ENCODE measurements at places on chromosomes 3 and 15.

GRCh38 chr3:111252779-111253178, 181.2 kb downstream of the NECTIN3 start:
- no peak for ATAC-seq

DNA sequence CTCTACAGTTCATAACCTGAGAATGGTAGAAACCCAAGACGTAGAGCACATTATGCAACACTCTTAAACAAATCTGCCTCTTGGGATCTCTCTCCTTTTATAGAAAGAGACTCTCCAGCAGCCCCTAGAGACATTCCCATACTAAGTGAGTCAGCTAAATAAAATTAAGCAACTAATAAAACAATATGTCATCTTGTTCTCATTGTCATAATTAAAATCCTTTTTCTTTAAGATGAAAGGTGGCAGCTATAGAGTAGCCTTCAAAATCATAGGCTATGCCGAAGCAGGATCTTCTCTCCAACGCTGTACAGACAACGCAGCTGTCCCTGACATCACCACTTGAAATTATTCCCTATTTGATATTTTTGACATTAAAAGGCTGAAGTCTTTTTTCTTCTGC, 790.0 kb downstream of the FHIT start:
- peak; percentile 56 for ATAC-seq

- no peak for ATAC-seq
Measured at GRCh38 chr3:30354513-30354912, 251.9 kb upstream of the TGFBR2 start.

DNA sequence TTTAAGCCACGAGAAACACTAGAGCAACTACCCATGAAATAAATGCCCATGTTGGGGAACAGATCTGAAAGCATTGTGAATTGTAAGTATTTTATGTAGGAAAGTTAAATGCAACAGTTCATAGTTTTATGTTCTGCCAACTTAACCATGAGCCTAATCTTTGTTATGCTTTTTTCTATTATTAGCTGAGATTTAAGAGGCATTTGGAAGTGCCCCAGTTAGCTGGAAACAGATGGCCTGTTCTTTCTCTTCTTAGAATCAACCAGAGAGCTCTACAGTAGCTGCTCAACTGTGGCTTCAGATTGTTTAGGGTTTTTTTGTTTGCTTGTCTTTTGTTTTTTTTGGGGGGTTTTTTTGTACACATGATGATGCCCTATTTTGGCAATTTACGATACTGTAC, 284.4 kb downstream of the KCNH8 start:
- no peak for ATAC-seq

DNA sequence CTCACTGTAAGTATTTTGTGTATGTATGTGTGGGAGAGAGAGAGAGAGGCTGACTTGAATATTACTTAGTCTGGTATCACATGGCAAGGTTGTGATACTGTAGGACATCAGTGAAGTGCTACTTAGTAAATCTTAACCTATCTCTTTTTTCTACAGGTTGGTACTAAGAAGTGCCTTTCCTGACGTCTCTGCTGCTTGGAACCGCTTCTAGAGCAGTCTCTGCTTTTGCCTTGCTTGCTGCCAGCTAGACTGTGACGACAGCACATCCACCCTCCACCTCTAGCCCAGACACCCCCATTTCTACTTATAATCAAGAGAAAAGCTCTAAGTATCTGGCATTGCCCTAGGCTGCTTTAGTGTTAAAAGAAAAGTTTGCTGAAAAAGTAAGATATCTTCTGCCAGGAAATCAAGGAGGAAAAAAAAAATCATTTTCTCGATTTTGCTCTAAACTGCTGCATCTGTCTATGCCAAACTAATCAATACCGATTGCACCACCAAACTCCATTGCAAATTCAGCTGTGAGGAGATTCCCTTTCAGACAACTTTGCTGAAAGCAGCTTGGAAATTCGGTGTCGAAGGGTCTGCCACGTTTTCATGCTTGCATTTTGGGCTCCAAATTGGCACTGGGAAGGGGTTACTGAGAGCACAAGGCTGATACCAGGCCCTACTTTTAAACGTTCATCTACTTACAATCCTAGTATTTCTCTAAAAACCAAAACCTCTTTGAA, 30.7 kb downstream of the MBNL1 start:
- ATAC-seq, result no peak

DNA sequence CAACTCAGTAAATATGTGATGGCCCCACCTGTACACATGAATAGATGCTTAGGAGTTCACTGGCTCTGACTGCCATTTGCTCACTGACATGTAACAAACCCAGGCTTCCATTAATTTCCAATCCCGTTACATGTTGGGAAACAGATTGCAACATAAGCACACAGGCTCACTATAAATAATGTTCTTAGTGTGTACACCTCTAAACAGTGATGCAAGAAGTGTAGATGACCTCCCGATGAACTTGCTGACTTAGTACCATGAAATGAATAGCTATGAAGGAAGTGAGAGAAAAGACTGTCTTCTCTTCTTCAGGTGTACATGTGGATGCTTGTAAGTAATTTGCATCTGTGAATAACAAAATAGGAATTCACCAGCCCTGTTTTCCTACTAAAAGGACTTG, 21.4 kb upstream of the FSIP1 start:
- peak; percentile 96 for ATAC-seq
